Left forelimb (tissue), 1 donor: ENCODE measurements at places on chromosomes 3 and 15.

DNA sequence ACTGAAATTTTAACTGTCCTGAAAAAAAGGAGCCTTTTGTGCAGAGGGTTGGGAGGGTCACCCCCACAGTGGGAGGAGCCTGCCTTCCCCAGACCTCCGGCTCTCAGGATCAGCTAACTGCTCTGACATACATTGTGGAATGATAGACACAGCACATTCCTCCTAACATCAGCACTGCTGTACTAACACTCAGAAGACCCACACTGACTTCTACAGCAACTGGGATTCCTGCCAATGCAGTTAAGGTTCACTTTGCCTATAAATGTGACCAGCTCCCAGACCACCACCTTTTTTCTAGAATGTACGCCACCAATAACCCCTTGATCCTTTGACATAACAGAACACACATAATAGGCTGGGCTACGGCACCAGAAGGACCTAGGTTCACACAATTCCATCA lies 3.2 kb downstream of the CPEB1 start:
- DNase-seq = no peak

DNA sequence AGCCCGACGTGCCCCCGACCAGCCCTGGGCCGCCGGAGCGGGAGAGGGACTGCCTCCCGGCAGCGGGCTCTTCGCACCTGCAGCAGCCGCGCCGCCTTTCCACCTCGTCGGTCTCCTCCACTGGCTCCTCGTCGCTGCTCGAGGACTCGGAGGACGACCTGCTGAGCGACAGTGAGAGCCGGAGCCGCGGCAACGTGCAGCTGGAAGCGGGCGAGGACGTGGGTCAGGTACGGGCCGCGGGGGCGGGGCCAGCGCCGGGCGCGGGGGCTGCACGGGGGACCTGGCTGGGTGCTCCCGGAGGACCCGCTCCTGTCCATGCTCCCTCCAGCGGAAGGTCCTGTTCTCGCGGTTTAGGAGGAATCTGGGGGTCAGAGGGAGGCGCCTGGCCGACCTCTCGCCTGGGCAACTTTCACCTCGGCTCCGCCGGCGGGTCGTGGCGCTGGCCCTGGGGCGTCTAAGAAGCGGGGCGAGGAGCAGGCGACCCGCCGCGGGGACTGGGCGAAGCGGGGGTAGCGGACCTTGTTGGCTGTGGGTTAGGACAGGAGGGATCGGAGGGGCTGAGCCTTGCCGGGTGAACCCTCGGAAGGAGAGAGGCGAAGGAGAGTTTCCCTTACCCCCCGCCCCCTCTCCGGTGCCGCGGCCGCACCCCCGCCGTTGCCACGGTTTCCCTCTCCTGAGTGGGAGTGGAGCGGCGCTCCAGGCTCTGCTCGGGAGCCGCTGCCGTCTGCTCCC lies 682 bp downstream of the ITPKA start:
- DNase-seq = no peak

DNA sequence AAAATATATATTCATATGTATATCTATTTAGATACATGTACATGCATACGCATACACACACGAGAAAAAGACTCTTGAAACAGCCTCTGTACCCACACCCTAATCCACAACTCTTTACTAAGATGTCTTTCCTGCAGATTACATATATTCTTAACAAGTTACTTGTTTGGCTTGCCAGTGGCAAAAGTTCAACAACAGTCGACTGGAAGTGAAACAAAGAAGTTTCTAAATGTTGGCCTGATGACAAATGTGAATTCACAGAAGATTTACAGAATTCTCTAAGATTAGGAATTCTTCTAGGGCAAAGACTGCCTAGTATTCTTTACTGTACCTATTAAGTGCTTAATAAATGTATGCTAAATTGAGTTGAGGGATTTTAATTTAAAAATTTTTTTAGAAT lies 116.8 kb downstream of the CDIN1 start:
- DNase-seq = no peak

- no peak for DNase-seq
Observed at GRCh38 chr3:124885466-124886167, 1.5 kb downstream of the ITGB5 start.

DNA sequence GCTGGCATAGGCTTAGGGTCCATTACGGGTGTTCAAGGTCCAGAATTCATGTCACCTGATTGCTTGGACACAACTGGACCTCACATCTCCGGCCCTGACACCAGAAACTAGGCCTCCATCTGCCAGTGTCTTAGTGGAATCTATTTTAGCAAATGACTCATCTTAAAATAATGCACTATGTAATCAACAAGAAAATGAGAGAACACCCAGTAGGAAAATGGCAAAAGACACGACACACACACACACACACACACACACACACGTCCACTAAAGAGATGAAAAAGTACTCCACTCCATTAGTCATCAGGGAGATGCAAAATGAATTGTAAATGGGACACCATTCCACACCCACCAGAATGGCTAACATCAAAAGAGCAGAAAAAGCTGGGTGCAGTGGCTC lies 11.2 kb downstream of the APBA2 start:
- DNase-seq = no peak

DNA sequence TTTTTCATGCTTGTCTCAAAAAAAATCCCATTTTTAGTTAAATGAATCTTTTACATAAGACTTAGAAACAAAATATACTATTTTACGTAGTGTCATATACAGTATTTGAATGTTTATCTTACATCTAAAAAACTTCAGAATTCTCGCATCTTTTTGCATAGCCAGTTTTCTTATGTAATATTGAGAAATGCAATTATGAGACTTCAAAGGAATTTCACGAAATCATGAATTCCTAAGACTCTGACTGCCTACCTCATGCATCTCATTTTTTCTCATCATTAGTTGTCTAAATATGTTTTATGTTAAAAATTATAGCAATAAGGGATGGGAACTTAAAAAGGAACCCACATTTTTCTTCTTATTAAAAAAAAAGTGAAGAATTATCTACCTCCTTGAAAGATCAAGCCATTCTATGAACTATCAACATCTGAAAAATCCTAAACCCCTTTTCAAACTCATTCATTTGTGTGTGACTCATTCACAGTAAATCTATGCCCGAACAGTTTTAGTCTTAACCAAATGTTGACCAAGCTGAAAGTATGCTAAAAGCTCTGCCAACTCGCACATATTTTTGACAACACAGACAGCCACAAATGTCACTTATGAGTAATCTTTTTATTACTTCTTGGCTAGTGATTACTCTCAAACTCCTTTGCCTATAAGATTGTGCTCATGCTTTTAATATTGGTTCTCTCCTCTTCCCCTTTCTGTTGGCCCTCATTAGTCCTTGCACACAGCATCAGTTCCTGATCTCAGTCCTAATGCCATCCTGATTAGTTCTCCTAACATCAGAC lies 115.9 kb downstream of the DCLK3 start:
- DNase-seq = no peak

- DNase-seq = no peak
Observed at GRCh38 chr3:142652826-142653292, 56.7 kb downstream of the PLS1 start.

DNA sequence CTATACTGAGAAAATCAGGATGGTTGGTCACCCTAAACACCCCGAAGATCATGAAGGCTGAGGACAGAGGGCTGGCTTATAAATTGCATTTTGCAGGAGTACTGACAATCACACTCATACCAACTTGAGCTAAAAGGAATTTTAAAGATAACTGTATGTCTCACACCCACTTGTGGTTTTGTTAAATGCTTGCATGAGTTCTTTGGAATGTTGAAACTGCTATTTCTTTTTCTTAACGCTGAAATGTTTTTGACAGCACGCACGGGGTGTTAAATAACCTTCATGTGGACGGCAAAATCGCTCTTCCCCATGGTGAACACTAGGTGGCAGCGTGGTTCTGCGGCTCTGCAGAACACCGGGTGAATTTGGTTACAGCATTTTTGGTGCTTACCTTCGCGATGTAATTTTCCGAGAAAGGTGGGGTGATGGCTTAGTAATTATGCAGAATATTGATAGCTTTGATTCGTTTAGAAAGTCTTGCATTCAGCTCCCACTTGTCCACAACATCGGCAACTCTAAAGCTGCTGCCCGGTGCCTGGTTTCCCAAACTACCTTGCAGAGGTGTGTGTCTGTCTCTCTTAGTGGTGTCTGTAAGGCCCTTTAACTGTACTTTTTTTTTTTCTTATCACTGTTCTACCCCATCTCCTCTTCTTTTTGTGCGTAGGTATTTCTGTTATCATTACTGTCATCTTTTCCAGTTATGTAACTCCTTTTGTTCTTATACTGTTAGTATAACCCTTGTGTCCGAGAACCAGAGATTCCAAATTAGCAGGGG lies 51.7 kb downstream of the ARNT2 start:
- peak; percentile 18 for DNase-seq

- DNase-seq = no peak
Observed at GRCh38 chr3:8885536-8886316, 77.5 kb downstream of the RAD18 start.

- DNase-seq = no peak
Observed at GRCh38 chr3:197149528-197149927, 119.9 kb upstream of the MELTF start.

DNA sequence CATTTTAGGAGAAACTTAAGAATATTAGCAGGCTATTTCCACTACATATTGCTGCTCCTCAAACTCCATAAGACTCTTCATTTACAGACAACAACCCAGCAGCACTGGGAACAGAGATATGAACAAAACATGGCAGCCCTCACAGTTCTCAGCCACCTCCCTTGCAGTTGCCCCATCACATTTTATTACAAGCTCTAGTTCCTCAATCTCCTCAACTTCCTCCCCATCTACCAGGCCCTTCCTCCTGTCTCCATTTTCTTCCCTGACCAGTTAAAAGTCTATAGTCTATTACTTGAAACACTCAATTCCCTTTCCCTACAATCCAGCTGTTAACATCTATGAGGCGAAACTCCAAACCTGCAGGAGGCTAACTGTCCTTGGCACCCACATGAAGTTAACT lies 412.5 kb downstream of the TBC1D5 start:
- DNase-seq = no peak

DNA sequence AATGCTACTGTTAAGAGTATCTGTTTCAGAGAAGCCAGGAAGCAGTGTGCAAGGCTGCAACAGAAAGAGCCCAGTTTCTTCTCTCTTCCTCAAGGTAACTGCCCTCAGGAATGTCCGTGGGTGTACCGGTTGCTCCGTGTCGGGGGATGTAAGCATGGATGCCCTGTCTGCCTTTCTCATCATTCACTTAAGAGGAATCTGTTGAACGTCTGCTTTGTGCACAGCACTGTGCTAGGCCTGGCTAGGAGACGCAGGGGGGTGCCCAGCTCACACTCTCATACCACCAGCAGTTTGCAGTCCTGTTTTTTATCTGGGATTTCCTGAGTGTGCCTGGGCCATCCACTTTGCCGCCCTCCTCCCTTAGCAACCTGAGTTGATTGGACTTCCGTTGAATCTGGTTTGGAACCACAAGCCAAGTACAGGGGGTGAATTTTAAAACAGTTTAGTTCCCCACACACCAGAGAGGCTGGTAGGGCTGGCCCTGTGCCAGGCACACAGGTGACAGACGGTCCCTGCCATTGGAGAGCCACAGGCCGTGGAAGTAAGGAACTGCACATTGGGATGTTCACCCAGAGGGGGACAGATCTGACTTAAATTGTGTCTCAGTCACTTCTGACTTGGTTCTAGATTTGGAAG lies 11.2 kb downstream of the BOC start:
- DNase-seq = no peak

DNA sequence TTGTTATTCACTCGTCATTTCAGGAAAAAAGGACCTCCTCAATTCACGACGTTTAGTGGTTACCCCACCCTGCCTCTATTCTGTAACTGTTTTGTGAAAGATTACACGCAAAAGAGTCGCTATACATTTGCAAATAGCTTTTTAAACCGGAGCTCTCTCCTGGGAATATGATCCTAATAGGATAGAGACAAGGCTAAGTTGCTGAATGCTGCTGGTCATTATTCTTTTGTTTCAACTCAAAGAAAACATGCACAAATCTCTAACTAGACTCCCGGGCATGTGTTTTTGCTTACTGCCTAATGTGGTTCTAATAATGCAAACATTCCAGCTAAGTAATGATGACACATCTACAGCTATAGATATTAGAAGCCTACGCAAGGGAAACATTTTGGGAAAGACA lies 214.6 kb upstream of the MDFIC2 start:
- no peak for DNase-seq

DNA sequence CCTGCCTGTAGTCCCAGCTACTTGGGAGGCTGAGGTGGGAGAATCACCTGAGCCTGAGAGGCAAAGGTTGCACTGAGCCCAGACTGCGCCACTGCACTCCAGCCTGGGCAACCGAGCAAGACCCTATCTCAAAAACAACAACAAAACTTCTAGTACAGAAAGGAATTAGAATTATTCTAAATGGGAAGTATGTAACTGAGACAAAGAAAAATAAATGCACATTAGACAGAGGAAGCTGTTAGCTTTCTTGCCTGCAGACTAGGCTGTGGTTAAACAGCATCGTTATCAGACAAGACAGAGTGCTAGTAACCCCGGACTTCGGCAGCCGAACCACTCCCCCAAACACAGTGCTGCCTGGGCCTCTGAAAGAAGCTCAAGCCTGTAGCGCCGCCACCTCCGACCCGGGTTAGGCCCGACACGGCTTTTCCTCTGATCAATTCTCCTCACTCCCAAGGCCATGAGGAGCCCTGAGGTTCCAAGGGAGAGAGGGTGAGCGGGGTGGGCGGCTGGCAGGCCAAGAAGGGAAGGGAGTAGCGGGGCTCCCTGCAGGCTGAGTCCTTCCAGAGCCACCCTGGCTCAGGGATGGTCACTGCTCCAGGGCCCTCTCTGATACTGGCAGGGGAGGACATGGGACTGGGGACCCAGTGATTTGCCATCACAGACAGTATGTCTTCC lies 44.8 kb upstream of the MUC4 start:
- no peak for DNase-seq
